CD4-positive, alpha-beta T cell treated with Interferon gamma for 1 hour (primary cell): ENCODE measurements at places on chromosomes 13 and 19.

DNA sequence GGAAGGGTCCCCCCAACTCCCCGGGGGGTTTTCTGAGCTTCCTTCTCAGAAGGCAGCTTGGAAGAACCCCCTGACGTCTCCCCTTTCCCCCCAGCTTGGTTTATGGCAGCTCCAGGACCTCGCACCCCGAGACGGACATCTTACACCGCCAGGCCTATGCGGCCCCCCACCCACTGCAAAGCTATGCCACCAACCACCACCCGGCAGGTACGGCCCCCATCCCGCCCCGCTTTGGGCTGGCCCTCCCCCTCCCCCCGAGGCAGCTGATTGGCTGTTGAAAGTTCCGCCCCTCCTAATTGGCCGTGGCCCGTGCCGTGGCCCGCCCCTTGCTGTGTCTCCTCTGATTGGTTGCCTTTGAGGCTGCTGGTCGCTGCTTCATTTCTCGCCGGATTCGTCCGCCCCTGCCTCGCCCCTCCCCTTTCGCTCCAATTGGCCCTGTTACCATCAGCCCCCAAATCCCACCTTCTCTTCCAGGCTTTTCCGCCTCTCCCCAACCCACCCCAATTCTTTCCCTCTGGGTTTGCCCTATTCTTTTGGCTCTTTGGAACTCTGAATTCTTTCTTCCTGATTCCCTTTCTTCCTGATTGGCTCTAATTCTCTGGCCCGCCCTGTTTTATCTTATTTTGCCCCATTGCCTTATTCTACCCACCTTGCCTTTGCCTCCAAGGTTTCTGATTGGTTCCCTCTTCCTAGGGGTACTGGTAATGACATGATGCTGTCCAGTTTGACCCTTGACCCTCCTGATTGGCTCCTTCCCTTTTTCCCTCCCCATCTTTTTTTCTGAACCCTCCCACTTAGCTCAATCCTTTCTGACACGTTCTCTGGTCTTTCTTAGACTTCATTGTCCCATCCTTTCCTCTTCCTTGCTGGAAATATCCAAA is 2.5 kb downstream of the PRR12 start:
- peak; percentile 91 for DNase-seq

- DNase-seq = no peak
Measured at GRCh38 chr13:24181991-24182702, 21.6 kb downstream of the SPATA13 start.

GRCh38 chr19:2012941-2013682 is 2.4 kb downstream of the BTBD2 start:
- no peak for DNase-seq

- DNase-seq = no peak
Measured at GRCh38 chr19:14477418-14478112, 2.4 kb upstream of the PTGER1 start.

DNA sequence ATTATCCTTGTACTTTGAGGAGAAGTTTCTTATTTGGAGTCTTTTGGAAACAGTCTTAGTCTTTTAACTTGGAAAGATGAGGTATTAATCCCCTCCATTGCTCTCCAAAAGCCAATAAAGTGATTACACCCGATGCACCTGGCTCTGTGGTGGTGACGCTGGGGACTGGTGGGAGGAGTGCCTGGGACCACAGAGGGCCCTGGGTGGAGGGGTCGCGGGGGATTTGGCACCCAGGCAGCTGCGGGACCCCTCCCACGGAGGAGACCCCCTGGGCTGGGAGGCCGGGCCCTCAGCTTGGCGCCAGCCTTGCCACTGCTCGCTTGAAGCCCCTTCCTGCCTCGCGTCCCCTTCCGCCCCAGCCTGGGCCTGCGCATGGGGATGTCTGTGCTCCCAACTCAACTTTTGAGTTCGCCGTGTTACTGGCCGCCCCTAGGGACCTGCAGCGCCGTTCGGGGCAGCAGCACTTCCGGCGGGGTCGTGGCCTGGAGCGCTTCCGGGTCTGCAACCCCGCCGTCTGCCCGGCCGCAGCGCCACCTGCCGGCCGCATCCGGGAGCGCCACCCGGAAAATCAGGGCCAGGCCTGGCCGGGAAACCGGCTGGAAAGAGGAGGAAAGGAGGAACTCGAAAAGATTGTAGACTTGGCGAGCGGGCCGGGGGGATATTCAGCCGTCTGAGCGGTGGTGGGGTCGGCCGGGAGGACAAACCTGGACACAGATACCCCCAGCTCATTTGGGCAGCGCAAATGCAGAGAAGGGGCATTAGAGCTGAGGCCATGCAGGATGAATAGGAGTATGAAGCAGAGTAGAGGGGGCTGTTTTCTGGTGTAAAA is 8.4 kb downstream of the PEAK3 start:
- DNase-seq = peak; percentile 83

- DNase-seq = no peak
Measured at GRCh38 chr19:8265872-8266271, 42.3 kb downstream of the CD320 start.

GRCh38 chr13:98972627-98973026 is 5.2 kb downstream of the DOCK9 start:
- DNase-seq = no peak

GRCh38 chr19:532561-533363 is 1.2 kb downstream of the CDC34 start:
- peak; percentile 36 for DNase-seq

GRCh38 chr13:51995677-51996551 is 15.3 kb downstream of the ATP7B start:
- no peak for DNase-seq

DNA sequence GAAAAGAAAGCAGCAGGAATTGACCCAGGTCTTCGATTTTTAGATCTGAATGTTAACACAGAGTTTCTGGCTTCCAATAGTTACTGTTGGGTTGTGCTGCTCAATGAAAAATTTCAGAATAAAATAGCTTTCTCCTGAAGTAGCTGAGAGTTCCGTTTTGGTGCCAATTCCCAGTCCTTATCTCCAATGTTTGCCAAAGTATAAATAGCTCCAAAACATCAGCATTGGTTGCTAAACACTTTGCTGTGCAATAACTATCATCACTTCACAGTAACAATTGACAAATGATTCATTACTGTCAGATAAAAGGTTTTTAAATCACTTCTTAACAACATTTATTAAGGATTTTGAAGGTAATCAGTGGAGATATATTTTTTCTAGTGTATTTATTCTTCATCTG is 446.0 kb downstream of the PCDH20 start:
- no peak for DNase-seq

GRCh38 chr13:61410669-61411297 is 4.9 kb downstream of the PCDH20 start:
- no peak for DNase-seq

- no peak for DNase-seq
Measured at GRCh38 chr13:98772794-98773452, 20.5 kb upstream of the SLC15A1 start.

DNA sequence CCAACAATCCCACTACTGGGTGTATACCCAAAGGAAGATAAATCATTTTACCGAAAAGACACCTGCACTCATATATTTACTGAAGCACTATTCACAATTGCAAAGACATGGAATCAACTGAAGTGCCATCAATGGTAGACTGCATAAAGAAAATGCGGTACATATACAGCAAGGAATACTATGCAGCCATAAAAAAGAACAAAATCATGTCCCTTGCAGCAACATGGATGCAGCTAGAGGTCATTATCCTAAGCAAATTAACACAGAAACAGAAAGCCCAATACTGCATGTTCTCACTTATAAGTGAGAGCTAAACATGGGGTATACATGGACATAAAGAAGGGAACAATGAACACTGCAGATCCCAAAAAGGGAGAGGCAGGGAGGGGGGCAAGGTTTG is 2.7 kb upstream of the ZNF507 start:
- DNase-seq = no peak

GRCh38 chr13:51673165-51673564 is 88.9 kb downstream of the WDFY2 start:
- no peak for DNase-seq

DNA sequence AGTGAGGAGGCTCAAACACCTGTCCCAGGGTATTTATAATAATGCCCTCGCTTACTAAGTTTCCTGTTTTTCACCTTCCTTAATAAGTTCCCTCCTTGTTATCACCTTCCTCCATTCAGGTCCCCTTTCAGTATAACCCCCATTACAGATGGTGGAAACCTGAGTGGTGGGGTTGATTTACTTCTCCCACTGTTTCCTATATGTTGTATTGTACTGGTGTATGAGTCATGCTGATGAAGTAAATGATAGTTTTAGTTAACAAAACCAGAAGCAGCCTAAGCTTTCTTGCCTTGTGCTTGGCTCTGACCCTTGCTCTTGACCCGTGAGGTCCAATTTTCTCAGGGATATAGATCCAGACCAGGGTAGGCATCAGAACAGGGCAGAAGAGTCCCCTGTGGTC is 22.3 kb upstream of the TNFSF11 start:
- no peak for DNase-seq

GRCh38 chr19:17327068-17327653 is 7.5 kb downstream of the ANO8 start:
- DNase-seq = no peak

GRCh38 chr19:34225659-34226015 is 28.7 kb upstream of the GARRE1 start:
- no peak for DNase-seq

DNA sequence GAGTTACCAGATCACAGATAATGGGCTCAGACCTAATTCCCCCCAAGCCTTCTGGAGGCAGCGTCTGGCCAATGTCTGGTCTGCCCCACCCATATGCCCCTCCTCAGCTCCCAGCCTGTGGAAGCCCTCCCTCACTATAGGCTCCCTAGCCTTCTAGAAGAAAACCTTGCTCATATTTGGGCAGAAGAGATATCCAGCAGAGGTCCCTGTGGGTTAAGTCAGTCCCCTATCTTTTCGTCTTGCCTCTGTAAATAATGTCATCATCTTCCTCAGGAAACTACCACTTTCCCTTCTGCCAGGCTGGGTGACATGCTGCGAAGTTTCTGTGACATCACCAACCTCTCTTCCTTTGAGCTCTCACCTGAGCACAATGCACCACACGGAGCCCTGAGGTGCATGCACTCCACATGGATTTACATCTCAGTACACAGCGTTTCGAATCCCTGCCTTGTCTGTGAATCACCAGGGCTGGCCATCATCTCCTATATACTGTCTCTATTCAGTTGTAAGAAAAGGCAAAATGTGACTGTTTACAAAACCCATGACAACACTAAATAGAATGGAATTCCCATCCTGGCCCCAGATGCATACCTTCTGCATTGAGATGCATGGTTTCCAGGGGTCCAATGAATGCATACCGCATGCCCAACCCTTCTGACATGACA is 112.8 kb downstream of the CRYL1 start:
- DNase-seq = no peak

DNA sequence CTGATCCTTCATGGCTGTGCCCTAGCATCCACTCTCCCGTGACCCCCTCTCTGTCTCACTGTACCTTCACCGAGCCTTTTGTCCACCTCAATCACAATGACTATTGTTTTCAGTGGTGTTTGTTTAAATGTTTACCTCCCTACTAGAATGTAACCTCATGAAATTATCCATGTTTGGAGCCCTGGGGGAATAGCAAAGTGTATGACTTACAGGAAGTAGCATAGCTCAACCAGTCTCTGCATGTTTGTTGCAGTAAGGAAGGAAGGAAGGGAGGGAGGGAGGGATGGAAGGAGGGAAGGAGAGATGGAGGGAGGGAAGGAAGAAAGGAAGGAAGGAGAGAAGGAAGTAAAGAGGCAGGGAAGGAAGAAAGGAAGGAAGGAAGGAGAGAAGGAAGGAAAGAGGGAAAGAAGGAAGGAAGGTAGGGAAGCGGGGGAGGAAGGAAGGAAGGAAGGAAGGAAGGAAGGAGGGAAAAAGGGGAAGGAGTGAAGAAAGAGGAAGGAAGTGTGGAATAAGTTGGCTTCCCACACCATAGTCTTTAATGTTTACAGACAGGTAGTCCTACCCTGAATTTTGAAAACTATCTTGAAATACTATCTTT is 421.4 kb downstream of the COG6 start:
- no peak for DNase-seq

GRCh38 chr13:36332986-36333385 is 13.2 kb downstream of the SPART start:
- no peak for DNase-seq

GRCh38 chr13:110211046-110211445 is 95.9 kb downstream of the COL4A1 start:
- no peak for DNase-seq

DNA sequence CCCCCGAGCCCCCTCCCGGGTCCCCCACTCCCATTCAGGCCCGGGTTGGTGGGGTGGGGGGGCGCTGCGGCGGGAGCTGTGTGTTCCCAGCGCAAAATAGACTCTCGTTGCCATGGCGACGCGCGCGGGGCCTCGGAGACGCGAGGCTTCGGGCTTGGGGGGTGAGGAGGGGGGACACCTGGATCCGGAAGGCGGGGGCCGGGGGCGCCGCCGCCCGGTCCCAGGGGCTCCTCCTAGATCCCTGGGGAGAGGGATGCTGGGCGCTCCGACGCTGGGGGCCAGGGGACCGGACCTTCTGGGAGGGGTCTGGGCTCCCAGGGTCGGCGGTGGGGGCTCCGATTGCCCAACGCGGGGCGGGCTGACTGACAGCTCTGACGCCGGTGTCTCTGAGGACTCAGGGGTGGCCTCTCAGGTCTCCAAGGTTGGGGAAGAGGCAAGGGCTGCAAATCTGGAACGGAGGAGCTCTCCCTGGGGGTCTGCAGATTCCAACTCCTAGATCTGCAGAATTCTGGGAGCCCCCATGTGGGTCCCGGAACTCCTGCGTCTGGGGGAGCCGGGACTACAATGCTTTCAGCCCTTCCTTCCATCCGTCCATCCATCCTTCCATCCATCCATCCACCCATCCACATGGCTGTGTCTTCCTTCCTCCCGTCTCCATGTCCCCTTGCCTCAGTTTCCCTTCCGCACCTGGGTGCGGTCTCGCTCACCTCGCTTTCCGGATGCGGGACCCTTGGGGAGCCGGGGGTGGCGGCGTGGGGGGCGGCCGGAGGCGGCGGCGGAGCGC is 9.1 kb upstream of the SHISA7 start:
- peak; percentile 54 for DNase-seq

DNA sequence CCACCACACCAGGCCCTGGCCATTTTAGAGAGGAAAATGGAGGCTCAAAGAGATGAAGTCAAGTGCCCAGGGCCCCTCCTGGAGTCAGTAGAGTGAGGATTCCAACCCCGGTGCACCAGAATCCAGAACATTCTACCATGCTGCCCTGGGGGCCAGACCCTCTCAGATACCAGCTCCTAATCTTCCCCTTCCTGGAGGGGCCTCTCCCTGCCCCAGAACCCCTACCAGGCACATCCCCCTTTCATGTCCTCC is 11.1 kb downstream of the CAPN12 start:
- DNase-seq = no peak

GRCh38 chr19:38667661-38668171 is 20.3 kb downstream of the ACTN4 start:
- no peak for DNase-seq

DNA sequence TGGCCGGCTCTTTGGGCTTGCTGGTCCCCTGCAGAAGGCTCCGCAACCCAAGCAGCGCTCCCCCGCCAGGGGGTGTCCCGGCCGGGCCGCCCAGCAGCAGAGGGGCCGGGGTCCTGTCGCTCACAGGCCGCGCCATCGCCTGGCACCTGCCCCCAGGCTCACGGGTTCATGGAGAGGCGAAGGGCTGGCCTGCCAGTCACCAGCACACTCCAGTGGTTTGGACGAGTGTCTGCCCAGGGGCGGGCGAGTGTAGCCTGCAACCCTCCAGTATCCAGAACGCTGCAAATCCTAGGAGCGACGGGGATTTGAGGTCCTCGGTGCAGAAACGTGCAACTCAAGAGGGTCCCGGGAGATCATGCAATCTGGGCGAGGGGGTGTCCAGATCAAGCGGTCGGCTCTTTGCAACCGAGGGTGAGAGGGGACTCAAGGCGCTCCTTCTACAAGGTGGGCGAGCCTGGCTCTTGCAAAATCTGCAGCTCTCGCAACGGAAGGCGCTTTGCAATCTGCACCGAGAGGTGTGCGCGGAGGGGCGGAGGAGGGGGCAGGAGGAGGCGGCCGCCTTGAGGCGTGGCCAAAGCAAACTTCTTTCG is at the start of gene DBP:
TSS of gene DBP (minus strand) at position 521 of the 590 bp plus-strand sequence. CDS start at position 136, 385 bp downstream.
- no peak for DNase-seq
